ENCODE measurements at places on chromosomes 11 and 22.
A peak's percentile ranks its signal among the peaks of the same experiment; 100 is the strongest.

DNA sequence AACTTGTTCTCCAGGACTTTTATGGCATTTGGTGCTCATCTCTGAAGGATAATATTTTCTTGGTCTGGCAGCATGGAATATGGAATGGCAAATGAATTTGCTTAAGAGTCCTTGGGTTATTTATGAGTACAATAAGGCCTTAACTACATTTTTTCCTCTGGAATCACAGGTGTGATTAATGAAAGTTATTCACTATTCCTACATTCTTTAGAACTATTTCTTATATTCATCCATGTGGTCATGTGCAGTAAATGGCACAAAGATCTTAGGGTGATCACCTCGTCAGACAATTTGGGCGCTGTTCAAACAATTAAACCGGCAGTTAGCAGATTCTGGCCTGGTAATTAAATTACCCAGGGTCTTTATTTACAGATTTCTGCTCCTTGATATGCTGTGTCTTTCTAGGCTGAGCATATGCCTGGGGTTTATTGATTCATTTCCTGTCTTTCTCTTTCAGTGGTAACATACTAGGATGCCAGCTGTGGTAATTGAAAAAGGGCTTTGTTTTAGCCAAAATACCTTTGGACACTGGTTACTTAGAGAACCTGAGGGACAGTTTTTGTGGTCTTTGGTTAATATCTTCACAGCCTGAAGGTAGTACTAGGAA lies 31.6 kb downstream of the SIK2 start:
- DNase-seq: no peak

GRCh38 chr11:4118107-4118506 lies 23.5 kb downstream of the RRM1 start:
- DNase-seq: no peak

DNA sequence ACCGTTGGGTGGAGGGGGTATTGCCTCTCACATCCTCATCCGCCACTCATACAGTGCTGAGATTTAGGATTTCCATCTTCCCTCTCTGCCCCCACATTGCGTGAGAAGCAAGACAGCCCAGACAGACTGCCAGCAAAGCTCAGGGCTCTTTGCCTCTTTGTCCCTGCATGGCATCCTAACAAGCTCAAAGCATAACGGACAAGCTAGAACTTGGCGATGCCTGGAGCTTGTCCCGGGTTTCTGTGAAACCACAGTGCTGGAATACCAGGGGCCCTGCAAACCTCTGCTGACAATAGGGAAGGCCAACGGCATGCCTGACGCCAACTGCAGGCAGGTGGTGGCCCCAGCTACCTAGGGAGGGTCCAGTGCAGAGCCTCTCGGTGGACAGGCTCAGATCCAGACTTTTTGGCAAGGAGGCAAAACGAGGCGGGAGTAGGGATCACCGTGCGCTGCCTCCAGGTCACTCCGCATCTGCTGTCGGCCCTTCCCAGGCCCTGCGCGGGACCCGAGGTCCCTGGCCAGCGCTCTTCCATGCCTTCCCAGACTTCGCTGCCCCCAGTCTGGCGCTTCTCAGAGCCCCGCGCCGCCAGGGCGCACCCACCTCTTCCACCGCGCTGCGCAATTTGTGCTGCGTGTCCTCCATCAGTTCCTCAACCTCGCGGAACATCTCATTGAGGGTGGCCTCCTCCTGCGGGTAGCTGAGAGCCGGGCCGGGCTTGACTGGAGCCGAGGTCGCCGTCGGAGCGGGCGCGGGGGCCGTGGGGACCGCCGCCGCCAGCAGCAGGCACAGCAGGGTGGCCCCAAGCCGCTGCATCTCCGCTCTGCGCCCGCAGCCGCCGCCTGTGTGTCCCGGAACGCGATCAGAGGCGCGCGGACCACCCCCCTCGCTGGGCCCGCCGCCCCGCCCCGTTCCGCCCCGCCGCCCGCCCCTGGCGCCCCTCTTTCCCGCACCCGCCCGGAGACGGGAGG lies at the start of gene DKK3:
DKK3 (minus strand) TSS at position 858 of the 969 bp plus-strand sequence; CDS start at position 814, 44 bp downstream.
- peak; percentile 63 for DNase-seq

GRCh38 chr11:2465202-2466068 lies 20.6 kb downstream of the KCNQ1 start:
- no peak for DNase-seq

GRCh38 chr11:67674442-67674871 lies at the start of gene ALDH3B2:
TSS of gene ALDH3B2 (minus strand) at chr11:67674623. CDS start at chr11:67666935, 7,688 bp downstream.
- DNase-seq: no peak

DNA sequence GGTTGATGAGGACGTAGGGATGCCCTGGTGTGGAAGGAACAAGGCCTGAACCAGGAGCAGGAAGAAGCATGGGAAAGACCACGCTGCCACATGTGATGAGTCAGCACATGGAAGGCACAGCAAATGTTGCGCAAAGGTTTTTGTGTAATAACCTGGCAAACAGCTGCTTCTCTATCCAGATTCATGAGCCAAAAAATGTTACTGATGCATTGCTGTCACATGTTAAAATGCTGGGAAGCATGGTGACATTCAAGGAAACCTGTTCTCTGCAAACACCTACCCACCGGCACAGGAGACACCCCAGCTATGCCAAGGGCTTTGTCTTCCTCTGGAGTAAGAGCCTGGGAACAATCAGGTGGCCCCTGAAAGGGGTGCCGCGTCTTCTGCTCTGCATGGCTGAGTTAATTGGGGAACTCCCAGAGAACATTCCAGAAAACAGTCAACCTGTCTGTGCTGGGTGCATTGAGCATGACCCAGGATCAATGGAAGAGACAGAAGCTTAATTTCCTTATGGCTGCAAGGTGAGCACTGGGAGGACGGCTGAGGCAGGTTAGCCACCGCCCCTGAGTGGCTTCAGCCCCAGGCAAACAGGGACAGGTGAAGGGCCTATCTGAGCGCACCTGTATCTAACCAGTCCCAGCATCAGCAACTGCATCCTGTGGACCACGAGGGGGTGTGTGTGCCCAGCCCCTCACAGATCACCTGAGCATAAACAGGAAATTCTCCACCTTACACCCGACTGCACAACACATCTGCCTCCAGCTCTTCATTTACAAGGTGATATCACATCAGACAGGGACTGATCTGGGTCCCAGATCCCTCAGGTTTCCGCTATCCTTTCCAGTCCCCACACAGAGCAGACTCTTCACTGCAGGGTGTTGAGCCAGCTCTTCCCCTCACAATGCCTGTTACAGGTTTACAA lies 108.4 kb downstream of the GGTLC2 start:
- DNase-seq: no peak

Measured in head of caudate nucleus (tissue), 42 donors.